ENCODE measurements at places on chromosomes 12 and 14.

DNA sequence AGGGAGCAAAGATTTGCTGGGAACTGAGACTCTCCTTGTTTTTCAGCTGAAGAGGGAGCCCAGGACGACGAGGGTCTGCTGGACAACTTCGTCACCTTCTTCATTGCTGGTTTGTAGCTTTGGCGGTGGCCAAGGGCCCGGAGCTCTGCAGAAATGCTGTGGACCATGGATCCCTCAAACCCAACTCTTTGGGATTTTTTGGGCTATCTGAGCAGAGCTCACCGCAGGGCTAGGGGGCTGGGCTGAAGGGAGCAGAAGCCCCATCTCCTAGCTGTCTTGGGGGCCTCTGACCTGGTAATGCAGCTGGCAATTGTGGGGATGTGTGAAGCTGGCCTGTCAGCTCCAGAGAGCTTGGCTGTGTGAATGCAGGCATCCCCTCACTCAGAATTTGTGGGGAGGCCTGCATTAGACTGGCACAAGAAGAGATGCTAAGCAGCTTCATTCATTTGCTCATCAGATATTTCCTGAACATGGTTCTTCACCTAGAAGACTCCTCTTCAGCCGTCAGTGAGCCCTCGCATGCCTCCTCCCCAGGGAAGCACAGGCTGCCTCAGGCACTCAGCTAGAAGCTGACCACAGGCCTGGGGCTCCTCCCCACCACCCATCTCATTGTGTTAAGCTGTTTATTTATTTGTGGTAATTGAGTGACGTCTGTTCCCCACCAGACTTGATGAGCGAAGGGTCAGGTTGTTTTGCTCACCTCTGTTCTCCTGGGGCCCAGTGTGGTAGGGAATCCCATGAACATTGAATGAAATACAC lies 32.2 kb downstream of the CYP46A1 start:
- no peak for DNase-seq

DNA sequence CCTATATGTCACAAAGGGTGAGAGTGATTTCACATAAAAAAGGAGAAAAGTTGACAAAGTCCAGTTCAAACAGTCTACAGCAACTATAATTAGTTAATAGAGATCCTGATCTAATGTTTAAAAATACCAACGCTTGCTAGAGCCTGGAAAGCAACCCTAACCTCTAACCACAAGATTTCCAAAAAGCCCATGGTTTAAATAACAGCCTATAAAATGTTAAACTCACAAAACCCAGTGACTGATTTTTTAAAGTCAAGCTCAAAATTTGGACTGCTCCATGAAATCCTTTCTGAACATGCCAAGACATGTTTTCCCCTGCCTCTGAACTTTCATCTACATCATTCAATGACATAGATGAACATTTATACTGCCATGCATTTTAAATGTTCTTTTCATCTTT lies 81.6 kb downstream of the PLEKHG7 start:
- no peak for DNase-seq

GRCh38 chr14:68651652-68652432 lies 141.0 kb downstream of the ZFP36L1 start:
- DNase-seq: no peak

DNA sequence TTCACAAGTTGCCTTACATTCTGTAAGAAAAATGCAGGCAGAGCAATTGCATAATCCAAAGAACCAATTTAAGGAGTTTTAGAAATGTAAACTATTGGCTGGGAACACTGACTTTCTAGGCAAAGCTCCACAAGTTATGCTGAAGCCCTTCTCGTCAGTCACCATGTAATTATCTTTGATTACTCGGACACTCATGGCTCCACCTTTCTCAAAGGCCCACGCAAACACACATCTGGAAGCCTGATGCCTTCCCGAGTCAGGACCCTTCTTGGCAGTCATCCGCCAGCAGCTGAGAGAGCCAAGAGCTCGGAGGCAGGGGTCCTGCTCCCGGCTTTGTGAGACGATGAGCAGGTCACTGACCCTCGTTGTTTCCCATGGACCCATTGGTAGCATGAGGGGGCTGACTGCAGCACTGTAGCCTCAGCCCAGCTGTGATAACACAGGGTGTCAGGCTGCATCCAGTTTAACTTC lies 202.2 kb downstream of the TMEM132D start:
- DNase-seq: no peak

- DNase-seq: no peak
Measured at GRCh38 chr14:45946251-45946650, 693.2 kb upstream of the MIS18BP1 start.

DNA sequence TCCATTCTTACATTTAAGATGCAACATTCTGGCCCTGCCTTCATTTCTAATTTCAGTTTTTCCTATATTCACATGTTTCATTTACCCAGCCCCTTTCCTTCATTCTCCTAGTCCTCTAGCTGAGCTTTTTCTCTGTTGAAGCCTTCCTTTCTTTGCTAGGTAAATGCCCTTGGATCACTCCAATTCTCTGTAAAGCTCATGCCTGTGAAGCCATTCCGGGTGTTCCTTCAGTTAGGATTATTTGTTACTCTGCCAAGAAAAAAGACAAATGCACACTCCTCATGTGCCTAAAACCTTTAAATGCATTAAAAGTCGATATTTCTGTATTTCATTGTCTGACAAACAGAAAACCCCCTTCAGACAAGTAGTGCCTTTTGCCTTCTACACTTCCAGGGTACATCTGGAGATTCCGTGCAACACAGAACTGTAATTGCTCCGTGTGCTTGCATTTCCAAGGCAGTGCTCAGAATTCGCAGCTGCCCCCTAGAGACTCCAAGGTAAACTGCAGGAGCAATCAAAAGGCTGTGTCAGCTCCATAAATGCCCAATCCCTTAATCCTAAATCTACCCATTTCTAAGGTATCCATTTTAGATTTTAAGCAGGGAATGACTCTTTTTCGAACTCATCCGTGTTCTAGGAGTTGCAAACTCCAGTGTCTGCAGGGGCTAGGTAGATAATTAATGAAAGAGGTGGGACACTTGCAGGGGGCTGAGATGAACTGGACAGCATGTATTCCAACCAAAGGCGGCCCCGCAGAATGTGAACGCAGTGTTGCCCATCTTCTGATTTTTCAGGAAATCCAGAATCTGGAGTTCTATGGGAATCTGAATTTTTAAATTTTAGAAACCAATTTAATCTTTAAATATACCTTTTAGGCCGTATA lies 320.2 kb downstream of the GRIN2B start:
- peak; percentile 10 for DNase-seq

DNA sequence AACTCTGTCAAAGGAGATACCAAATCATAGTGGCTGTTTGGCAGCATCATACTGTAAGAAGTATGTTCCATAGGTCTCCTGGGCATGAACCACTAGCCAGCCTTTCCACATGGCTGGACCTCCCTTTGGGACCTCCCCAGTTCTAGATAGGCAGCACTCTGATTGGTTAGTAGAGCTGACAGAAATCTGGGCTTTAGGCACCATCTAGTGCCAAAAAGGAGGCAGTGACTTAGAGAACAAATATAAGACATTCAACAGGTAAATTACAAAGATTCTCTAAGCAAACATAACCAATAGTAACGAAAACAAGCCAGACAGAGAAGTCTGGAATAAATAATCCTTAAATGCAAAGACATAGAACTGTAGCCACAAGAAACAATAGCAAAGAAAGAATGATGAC lies 148.0 kb upstream of the PDE3A start:
- DNase-seq: no peak

DNA sequence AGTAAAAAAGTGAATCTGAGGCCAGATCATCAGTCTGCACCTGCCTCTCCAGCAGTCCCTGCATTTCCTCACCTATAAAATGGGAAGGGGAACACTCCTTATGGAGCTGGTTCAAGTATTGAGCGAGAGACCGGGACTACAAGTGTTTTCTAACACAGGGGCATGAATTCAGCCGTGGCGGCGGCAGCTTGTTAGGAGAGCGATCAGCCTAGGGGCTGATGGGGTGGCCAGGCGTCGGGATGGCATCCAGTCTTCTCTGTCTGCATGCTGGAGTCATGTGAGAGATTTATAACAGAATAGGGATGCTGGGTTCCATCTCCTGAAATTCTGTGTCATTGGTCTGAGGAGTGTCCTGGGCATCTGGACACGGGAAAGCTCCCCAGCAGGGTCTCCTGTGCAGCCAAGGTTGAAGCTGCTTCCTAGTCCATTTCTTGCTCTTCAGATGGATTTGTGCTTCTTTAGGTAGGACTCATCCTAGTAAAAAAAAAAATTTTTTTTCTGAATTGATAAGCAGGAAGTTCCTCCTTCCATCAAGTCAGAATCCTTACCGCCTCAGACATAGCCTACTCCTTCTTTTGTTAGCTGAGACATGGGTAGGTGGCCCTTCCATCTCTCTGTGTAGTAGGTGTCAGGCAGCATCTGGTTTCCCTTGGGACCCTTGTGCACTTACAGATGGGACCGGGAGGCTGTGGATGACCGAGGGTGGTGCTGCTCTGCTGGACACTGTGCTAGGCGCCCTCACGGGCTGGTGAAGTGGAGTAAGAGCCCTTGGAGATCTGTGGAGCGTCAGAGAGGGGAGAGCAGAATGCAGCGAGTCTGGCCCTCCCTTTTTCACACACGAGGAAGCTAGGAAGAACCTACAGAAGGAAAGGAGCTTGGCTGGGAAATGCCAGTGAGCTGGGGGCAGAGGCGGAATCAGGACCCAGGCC lies 146.7 kb downstream of the TSPAN9 start:
- DNase-seq: no peak

DNA sequence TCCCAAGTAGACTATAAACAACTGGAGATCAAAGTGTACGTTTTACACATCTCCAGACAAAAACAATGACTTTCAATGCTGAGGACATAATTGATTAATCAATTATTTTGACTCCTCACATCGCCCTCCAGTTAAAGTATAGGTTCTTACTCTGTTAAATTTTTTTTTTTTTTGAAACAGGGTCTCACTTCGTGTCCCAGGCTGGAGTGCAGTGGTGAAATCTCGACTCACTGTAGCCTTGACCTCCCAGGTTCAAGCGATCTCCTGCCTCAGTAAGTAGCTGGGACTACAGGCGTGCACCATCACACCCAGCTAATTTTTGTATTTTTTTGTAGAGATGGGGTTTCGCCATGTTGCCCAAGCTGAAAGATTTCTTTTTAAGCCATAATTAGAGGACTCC lies 938 bp upstream of the CCNB1IP1 start:
- DNase-seq: no peak

GRCh38 chr12:57481671-57482070 lies 2.0 kb upstream of the ARHGAP9 start:
- no peak for DNase-seq

DNA sequence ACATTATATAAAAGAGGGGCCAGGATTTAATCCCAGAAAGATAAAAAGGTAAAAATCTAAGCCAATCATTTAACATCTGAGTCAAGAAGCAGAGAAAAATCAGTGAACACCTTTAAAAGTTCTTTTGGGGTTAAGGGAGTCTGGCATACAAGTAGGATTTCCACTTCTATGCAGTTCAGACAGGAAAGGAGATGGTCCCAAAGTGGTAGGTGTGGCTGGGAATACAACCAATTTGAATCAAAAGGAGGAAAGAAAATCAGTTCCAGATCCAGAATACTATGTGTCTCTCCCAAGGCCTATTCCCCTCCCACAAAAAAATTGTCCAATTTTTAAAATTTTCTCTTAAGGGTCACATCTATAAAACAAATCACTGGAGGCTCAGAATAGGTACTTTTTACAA lies 167.4 kb downstream of the PHLDA1 start:
- DNase-seq: no peak

DNA sequence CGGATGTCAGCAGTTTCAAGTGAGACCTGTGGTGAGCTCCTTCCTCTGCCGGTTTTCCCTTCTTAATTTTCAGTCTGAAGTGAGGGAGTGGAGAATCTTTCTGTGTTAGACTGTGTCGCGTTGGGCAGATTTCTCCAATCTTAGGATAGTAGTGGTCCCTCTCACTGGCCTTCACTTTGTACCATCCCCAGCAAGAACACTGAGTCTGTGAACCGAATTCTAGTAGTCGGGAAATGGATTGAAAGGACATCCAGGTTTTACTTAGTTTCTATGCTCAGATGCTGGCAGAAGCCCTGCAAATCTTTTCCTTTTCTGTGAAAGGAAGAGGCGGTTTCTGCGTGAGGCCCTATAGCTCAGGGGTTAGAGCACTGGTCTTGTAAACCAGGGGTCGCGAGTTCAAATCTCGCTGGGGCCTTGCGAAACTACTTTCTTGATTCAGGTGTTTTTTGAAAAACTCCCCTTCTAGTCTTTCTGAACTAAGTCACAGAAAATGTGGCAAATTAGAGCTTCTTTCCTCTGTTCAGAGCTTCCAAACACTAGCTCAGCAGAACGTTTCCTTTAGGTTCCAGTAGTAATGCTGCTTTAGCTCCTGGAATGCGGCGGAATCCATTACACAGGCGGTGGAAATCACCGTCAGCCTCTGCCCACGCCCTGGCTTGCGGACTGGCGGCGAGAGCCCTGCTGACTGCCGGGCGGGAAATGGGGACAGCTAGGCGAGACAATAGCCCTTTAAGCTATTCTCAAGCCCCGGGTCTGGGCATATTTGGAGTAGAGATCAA lies 2.8 kb upstream of the RNASE4 start:
- DNase-seq: peak; percentile 84

GRCh38 chr14:93960108-93960475 lies 16.3 kb downstream of the ASB2 start:
- DNase-seq: peak; percentile 47

DNA sequence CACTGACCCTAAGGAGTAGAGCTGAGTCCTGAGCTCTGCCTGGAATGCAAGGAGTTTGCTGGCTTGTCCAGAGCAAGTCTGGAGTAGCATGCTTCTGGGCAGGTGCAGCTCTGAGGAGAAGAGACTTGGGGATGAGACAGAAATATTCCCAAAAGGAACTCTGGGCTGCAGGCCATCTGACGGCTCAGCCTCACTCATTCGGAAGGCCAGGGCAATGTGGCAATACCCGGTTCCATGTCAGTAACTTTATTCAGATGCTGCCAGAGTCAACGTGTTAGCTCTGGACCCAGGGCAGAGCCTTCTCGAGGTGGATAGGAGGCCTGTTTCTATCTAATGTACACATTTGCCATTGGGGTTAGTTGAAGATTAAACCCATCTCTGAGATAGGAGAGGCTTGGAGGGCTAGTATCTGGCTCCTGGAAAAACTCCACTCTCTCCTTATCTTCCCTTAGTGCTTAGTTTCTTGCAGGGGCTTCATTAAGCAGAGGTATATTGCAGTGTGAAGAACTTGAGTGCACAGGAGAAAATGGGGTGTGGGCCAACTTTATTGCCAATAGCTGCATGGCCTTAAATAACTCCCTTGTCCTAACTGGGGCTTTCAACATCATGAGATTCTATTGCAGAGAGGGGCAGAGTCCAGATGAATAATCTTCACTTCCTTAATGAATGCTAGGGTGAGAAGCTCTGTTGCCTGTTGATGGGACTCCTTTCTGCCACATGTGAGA lies 65.6 kb downstream of the NTF3 start:
- no peak for DNase-seq

GRCh38 chr14:68284333-68284732 lies 464.8 kb downstream of the RAD51B start:
- no peak for DNase-seq

DNA sequence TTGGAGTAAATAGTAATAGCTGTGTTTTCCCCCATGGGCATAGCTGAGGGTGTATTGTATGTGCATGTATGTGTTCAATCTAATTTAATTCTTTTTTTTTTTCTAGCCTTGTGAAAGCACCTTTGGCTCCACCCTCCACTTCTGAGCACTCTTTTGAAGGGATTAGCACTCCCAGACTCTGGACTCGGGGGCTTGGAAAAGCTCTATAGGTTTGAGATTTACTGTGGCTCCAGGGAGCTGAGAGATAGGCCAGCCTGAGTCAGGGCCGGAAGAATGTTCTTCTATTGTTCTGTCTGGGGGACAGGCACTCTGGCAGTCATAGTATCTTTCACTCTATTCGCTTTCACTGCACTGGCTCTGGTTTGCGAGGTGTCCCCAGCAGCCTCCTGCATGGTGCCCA lies 540.0 kb upstream of the TBX3 start:
- DNase-seq: no peak

GRCh38 chr14:32370714-32371113 lies 41.6 kb downstream of the AKAP6 start:
- no peak for DNase-seq
